ENCODE measurements at places on chromosomes 6 and 20.

GRCh38 chr6:111456208-111456607 lies 26.8 kb downstream of the REV3L start:
- DNase-seq: no peak

GRCh38 chr6:129767776-129768485 lies 58.0 kb upstream of the ARHGAP18 start:
- DNase-seq: no peak

GRCh38 chr6:54519161-54519560 lies 210.9 kb downstream of the TINAG start:
- DNase-seq: no peak

GRCh38 chr6:57193177-57193576 lies 21.1 kb downstream of the BAG2 start:
- DNase-seq: no peak

DNA sequence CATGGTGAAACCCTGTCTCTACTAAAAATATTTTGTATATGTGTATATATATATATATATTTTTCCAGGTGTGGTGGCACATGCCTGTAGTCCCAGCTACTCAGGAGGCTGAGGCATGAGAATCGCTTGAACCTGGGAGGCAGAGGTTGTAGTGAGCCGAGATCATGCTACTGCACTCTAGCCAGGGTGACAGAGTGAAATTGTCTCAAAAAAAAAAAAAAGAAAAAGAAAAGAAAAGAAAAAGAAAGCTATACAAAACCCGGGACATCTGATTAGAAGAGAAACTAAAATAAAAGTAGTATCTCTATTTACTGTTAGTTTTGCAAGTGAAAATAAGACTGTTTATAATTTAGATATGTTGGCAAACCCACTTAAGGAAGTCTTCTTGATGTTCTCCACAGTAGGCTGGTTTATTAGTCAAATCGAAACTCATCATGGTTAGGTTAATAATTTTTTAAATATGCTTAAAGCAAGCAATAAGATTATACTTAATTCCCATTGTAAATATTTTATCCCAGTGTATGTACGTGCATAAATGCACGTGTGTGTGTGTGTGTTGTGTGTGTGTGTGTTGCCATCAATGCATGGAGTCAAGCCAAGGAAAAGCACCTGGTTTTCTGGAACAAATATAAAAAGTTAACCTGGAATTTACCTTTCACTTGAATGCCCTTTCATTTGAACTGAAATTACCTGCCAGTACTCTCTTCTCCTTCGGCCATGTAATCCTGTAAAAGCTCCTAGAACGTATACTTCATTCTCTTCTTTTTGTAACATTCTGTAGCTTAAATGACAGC lies 7.1 kb downstream of the VNN2 start:
- DNase-seq: no peak

DNA sequence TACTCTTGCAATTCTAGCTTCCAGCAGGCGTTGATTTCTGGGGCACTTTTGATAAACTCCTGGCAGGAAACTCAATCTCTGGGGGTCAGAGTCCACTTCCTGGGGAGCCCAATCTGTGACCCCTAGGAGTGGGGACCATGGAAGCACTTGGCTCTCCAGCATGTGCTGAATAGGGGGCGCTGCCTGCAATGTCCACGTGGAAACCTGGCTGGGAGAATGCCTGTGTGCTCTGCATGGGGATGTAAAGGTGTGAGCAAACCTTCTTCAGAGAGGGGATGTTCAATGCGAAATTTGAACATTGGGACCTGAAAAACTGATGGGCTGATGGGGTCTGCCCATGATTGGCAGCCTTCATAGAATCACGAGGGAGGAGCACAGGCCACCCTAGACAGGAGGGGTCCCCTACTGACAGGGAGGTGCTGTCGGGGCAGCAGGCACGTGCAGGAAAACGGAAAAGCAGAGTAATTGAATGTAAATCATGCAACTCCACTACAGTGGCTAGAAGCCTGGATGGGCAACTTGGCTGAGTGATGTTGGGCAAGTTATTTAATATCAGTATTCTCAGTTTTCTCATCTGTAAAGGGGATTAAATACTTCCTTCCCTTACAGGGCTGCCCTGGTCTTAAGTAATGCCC lies 47.8 kb downstream of the CEP43 start:
- no peak for DNase-seq

GRCh38 chr6:116461932-116462885 lies 1.0 kb downstream of the CALHM6 start:
- DNase-seq: peak; percentile 41

GRCh38 chr6:150207931-150208570 lies 65.2 kb downstream of the PPP1R14C start:
- DNase-seq: no peak

DNA sequence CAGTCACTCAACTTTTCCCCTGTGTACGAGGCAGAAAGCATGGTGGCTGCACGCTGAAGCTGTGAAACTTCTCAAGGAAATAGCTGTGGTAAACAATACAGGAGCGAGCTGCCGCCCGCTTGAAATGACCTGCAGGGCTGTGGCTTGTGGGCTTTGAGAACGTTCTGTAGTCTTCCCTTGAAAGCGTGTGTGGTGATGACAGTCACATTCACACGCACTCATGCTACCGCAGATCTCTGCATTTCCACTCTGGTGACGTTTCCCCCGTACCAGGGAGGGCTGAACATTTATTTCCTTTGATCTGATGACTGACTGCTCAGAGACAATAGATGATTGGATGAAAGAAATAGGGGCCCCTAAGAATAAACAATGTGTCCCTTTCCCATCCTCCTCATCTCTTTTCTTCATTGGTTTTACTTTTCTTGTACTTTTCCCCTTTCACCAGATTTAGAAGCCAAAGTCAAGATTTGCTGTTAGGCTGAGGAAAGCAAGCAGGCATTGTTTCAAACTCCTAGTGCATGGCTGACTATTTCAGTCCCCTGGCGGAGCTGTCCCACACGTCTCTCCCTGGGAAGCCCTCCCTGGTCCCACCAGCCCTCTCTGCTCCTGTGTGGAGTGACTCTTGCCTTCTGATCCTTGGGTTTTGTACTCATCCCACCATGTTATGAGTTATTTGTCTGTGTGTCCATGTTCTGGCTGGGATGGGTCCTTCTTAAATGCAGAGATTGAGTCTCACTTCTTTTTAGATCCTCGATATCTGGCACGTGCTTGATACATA lies 3.9 kb downstream of the SYTL3 start:
- peak; percentile 93 for DNase-seq

GRCh38 chr6:39335780-39336545 lies 13.5 kb upstream of the KCNK16 start:
- DNase-seq: peak; percentile 12

GRCh38 chr6:159577564-159577963 lies 115.5 kb downstream of the SOD2 start:
- no peak for DNase-seq

DNA sequence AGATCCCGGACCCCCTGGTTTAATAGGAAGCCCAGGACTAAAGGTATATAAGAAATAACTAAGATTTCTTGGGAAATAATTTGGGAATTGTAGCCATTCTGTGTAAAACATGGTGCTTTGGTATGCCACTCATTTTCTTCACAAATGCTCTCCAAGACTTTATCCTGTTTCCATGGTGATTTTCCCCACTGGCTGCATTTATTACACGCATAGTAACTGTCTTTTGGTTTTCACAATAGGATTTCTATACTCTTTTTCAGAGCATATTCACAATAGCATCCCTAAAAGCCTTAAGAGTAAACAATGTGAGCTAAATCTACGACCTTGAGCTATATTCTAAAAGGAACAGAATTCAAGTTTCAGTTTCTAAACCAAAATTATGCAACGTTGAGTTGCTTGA lies 160.8 kb downstream of the COL9A1 start:
- no peak for DNase-seq

- DNase-seq: no peak
These were observed 276.0 kb downstream of the TFAP2A start for GRCh38 chr6:10138917-10139316.

DNA sequence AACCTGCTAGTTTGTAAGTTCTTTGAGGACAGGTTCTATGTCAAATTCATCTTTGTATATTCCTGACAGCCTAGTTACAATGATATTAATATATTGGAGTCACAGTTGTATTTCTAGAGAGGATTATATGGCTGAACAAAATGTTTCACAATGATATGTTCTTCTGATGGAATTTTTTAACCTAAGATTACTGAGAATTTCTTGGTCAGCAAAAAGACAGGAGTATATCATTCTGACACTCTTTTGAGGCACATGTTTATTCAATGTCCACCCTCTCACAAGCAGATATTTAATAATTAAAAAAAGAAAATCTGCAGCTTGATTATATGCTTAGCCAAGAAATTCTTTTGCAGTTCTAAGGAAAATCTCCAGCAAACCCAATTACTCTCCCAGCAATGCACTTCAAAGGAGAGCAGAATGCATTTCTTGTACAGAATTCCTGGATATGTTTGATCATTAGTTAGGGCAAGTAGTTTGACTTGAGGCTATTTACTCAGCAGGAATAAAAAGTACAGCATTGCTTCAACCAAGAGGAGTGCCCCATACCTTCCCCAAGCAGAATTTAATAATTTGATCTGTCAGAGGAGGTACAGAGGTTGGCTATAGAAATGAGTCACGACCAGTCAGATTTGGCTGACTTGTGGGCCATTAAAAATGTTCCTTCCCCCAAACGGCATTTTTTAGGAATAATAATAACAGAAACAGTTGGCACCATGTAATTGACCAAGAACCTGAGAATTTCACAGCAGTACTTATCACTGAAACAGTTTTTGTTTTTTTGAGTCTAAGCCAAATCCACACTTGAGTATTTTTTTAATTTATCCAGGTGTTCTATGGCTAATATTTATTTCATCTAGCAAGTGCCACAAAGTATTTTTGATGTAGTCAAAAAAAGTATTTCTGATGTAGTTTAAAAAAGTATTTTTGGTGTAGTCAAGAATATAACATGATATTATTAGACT lies 508.1 kb upstream of the FLRT3 start:
- DNase-seq: no peak

GRCh38 chr6:85449818-85450759 lies at the start of gene NT5E:
NT5E (plus strand) TSS chr6:85450083; CDS start chr6:85450140, 57 bp downstream.
- DNase-seq: peak; percentile 13

DNA sequence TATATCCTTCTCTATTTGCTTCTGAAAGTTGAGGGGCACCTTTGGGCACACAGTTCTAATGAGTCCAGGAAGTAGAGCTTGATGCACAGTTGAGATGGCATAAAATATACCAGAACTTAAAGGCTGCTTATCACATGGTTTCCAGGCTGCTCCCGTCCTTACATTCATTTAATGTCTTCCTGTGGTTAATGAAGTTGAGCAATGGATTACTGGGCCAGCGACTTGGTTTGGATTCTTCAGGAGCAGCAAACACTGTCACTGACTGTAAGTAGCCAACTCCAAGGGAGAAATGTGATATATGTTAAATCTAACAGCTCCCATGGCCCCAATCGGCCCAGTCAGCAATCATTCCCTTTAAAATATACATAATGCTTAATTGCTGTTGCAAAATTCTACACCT lies 9.0 kb upstream of the TSHZ2 start:
- DNase-seq: no peak

- DNase-seq: no peak
These were observed 71.1 kb downstream of the LAMA4 start for GRCh38 chr6:112183271-112183671.

GRCh38 chr6:107807196-107807811 lies 16.8 kb downstream of the SCML4 start:
- DNase-seq: no peak

GRCh38 chr6:35302604-35303241 lies 5.1 kb downstream of the DEF6 start:
- DNase-seq: peak; percentile 88

GRCh38 chr20:46355778-46356177 lies 47.5 kb upstream of the CDH22 start:
- no peak for DNase-seq

DNA sequence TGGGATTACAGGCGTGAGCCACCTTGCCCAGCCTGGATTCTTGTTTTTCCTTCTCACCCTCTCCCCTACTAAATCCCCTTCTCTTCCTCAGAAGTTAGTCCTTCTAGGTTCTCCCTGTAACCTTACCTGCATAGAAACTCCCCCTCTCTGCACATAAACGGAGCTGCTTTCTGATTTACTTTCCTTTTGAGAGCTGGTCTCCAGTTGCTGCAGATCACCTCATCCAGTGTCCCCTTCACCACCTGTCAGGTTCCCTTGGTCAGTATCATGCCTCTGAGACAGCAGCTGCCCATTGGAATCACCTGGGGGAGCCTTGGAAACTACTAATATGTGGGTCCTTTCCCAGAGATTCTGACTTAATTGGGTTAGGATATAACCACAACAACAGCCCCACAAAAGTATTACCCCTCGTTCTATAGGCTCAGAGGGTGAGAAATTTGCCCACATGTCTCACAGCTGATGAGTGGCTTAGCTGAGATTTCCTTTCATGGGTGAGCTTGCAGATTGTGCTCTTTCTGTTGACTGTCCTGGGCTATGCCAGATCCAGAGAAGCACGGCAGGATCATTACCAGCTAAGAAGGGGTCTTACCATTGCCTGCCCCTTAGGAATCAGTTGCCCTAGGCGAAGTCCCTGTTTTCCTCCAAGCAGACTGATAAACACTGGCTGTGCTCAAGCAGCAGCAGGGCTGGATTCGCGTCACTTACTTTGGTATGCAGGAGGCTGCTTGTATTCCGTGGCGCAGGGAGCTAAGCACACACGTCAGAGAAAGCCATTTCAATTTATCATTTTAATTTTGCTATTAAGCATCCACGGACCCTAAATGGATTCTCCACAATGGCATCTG lies 51.3 kb downstream of the AKAP12 start:
- DNase-seq: no peak

DNA sequence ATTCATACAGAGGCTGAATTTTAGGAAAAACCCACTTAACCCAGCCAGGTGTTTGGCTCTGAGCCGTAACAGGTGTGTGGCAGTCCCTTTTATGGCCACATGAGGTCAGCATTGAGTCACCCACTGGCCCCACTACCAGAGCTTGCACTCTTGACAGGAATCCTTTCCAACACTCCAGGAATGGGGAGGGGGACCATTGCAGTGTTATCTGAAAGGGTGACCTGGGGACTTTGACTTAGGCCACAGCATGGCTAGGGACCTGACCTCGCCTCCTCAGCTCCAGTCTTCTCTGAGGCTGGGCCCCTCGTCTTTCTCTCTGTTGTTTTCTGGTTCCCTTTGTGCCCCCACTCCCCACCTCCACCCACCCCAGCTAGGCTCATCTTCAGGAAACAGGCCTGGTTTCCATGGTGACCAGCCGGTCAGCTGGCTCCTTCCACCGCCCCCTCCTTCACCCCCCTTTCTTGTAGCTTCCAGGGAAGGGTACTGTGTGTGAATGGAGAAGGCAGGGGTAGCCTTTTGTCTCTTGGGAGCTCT lies 2.1 kb upstream of the TMEM151B start:
- peak; percentile 77 for DNase-seq

DNA sequence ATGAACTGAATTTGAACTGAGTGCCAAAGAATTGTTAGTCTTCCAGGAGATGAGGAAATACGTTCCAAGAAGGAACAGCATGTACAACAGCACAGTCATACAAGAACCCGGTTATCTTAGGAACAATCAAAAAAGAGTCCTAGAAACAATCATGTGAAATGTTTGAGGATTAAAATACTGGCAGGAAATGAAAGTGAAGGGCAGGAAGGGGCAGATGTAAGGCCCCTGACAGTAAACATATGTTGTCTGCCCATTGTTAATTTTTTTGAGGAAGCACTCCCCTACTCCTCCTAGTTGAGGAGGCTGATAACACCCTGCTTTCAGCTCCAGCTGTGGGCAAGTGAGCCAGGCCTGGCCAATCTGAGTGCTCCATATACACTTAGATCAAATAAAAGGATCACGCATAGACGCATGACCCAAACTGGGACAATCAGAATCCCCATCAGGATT lies 220.9 kb downstream of the HACE1 start:
- DNase-seq: no peak

- no peak for DNase-seq
These were observed 271.5 kb downstream of the FOXA2 start for GRCh38 chr20:22312744-22313346.

GRCh38 chr6:134080171-134080795 lies 27.9 kb upstream of the SLC2A12 start:
- DNase-seq: no peak
